ENCODE measurements at places on chromosomes 12 and 14.
A peak's percentile ranks its signal among the peaks of the same experiment; 100 is the strongest.

GRCh38 chr14:49961270-49962222, 68.7 kb downstream of the ARF6 start:
- DNase-seq, result no peak

DNA sequence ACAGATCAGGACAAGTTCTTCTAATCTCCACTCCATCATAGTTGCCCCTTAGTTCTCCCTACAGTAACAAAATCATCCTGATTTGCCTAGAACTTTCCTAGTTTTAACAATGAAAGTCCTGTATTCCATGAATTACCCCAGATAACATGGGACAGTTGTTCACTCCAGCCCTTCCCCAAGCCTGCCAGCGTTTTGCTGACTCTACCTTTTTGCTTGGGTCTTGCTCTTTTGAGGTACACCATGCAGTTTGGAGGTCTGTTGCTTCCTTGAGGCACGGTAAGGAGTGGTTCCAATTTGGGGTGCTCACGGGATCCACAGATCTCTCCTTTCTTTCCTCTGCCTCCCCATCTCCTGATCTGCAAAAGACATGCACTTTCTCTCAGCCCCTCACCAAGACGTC, 61.6 kb upstream of the DYRK2 start:
- no peak for DNase-seq

GRCh38 chr14:100692859-100693558, 33.7 kb upstream of the DLK1 start:
- no peak for DNase-seq

DNA sequence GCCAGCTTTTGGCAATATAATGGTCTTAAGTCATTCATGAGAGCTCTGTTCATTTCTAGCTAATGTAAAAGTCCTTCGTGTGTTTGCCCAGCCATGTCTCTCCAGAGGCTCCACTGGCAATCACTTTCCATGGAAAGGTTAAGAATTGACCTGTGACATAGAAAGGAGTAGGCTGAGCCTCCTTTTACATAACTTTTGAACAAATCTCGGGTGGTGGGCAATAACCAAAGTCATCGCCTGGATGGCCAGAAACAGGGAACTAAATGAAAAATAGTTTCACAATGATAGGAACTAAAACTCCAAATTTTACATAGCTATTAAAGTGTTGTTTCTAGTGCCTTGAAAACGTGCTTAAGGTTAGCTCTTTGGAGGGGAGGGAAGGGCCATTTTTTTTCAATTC, 6.5 kb downstream of the BHLHE41 start:
- no peak for DNase-seq

GRCh38 chr12:33383503-33383902, 56.1 kb downstream of the SYT10 start:
- no peak for DNase-seq

- no peak for DNase-seq
Observed at GRCh38 chr12:27472604-27473003, 26.1 kb downstream of the SMCO2 start.

DNA sequence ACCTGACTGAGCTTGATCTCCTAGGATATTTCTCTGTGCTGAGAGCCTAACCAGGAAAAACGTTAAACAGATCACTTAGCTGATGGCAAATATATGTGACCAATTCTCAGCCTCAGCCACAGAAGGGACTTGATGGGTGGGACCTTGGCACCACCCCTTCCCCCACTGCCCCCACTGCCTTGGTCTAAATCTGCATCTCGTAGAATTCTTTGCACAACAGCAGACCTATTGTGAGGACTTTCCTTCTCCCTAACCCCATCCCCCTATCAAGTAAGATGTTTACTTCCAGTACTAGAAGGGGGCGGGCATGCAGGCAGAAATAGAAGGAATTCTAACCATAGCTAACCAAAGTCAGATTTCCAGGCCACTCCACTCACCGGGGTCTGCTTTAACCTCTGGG, 313.2 kb downstream of the PCNX1 start:
- DNase-seq, result no peak

DNA sequence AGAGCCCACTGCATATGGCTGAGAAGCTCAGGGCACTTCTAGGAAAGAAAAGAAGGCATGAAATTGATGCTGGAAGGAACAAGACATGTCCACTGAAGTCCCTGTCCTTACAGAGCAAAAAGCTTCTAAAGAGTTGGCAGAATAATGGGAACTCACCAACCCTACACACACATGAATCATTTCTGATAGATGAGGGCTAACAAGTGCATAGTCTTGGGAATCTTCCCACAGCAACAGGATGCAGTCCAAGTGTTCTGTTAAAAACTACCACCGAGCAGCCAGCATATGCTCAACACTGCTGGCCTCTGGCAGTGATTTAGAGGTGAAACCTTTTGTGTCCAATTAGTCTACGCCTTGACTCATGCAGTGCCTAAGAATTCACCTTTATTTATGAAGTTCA, 44.8 kb downstream of the RHOJ start:
- no peak for DNase-seq

DNA sequence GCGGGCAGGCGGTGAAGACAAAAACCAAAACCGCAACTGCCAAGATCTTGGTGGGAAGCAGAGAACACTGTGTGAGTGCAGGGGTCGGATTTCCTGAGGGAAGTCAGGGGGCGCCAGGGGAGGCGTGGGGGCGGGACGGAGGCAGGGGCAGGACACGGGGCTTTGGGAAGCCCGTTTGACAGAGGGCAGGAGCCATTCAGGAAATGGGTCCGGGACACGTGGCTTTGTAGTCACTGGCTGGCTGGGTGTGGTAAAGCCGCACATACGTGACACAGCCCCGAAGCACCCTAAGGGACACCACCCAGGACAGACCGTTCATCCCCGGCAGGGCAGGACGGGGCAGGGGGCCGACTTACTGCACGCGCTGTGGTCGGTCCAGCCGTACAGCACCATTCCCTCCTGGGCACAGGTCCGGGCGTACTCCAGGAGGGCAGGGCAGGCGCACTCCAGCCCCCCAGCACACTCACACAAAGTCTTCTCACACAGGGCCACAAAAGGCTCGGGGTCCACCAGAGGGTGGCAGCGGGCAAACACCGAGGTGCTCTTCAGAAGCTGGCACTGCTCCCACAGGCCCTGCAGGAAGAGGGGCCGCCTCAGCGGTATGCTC, 49.4 kb downstream of the VWF start:
- no peak for DNase-seq

GRCh38 chr12:23581913-23582312, 367.6 kb downstream of the SOX5 start:
- no peak for DNase-seq

- DNase-seq, result peak; percentile 37
Observed at GRCh38 chr12:54017878-54018467, 9.2 kb downstream of the HOXC8 start.

DNA sequence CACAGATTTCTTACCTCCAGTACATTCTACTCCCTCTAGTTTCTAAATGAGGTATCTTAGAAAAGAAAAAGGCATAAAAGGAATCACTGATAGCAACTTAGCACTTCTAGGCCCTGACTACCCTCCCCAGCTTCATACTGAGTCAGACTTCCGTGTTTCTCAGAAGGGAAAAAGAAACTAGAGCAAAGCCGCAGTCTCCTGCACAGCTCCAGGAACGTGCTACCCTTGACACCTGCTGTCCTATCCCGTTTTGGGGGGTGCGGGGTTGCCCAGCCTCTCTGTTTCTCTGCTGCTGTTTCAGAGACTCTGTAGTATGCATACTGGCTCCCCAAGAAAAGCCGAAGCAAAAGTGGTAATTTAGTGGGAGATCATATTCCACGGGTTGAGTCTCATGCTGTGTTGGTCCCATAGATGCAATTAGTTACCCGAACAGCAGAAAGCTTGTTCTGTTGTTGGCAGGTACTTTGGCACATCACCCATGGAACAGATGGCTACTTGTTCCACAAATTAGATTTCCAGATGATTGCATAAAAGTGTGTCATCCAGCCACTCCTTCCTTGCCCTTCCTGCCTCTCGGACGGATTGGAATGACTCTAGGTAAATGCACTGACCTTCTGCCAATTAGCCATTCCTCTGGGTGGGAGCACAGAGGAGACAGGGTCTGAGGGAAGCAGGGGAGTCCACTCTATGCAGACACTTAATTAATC, 438.1 kb downstream of the FUT8 start:
- DNase-seq, result no peak

GRCh38 chr12:68042212-68042699, 53.0 kb downstream of the IFNG-AS1 start:
- DNase-seq, result no peak

DNA sequence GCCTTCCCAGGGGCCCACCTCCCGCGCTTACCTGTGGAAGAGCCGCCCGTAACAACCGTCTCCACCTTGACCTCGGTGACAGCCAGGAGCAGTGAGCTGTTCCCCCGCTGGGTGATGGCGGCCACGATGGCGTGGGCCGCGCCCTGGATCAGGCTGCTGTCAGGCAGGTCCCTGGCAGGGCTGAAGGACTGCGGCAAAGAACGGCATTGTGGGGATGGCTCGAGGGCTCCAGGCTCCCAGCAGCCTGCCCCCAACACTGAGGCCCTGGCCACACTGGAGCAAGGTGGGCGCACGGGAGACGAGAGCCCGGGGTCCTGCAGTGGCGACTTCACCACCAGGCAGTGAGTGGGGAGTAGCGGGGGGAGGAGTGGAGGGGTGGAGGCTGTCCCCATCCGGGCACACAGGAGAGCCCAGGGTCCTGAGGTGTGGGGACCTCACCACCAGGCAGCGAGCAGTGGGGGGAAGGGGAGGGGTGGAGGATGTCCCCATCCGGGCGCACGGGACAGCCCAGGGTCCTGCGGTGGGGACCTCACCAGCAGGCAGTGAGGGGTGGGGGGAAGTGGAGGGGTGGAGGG, 25.0 kb downstream of the JAG2 start:
- DNase-seq, result no peak

DNA sequence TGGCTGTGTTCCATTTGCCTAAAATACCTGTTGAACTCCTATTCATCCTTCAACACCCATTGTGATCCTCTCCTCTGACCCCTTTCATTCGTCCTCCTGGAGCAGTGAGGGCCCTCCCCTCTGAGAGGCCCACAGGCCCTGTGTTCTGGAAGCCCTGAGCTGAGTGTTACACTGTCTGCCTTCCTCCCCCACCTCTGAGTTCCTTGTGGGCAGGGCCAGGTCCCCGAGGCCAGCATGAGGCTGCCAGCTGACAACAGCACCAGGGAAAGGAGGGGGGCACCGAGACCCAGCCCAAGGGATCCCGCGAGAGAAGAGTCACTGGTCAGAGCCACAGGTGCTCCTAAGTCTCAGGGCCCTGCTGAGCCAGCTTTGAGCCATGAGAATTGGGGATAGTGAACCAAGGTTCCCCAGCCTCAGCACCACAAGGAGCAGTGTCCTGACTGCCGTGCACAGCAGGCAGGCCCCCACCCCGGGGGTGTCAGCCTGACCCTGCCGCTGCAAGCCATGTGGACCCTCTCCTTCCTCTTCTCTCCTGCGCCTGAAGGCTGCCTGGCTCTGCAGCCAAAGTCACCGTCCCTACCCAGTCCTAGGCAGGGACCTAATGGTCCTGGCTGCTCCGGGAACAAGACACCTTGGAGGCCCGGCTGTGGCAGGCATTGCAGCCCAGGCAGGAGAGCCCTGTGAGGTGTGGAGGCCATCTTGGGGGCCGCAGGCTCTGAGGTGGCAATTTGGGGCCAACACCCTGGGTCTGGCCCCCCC, 52.5 kb downstream of the BEGAIN start:
- no peak for DNase-seq

DNA sequence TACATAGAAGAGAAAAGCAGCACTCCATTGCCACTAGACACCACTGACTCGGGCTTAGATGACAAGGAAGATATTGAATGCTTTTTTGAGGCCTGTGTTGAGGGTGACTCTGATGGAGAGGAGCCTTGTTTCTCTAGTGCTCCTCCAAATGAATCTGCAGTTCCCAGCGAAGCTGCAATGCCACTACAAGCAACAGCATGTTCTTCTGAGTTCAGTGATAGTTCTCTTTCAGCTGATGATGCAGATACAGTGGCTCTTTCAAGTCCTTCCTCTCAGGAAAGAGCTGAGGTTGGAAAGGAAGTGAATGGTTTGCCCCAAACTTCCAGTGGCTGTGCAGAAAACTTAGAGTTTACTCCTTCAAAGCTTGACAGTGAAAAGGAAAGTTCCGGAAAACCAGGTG, 114.5 kb upstream of the NPAS3 start:
- DNase-seq, result no peak

GRCh38 chr14:24071836-24072430, 571 bp downstream of the CPNE6 start:
- no peak for DNase-seq

DNA sequence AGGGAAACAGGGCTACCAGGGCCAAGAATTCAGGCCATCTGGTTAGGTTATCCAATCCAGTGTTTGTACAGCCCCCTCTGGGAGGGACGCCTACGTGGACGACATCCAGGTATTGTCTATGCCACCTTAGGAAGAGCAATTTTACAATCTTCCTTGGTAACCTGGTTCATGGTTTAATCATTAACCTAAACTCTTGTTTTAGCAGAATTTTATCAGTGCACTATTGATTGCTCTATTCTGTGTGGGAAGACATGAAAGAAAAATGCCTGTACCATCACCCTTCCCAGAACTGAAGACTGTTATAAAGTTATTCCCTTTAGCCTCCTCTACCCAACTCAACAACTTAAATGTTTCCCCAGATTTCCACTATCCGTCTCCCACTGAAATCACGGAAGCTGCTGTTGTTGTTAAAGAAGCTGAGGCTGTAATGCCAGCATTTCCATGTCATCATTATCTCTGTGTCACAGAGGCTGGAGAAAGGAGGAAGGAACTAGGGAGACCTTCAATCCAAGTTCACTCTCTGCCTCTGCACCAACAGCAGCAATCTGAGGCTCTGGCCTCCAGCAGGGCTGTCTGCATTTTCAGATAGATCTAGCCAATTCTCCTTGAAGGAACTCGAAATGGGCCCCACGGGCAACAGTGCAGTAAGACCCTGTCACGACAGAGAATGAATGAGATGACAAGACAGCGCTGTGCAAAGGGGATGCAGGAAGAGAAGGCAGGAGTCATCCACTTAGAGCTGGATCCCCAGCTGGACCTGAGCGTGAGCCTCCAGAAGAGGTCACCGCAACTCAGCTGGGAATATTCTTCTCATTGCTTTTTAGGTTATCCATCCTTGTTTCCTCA, 183.4 kb upstream of the GZMB start:
- no peak for DNase-seq

- DNase-seq, result peak; percentile 1
Observed at GRCh38 chr14:31229638-31230572, 22.3 kb upstream of the HECTD1 start.

GRCh38 chr12:130509454-130509853, 171.8 kb downstream of the PIWIL1 start:
- no peak for DNase-seq
